Activated CD8-positive, alpha-beta memory T cell treated with anti-CD3 and anti-CD28 coated beads for 1 hour (primary cell): ENCODE measurements at places on chromosomes 6 and 20.

DNA sequence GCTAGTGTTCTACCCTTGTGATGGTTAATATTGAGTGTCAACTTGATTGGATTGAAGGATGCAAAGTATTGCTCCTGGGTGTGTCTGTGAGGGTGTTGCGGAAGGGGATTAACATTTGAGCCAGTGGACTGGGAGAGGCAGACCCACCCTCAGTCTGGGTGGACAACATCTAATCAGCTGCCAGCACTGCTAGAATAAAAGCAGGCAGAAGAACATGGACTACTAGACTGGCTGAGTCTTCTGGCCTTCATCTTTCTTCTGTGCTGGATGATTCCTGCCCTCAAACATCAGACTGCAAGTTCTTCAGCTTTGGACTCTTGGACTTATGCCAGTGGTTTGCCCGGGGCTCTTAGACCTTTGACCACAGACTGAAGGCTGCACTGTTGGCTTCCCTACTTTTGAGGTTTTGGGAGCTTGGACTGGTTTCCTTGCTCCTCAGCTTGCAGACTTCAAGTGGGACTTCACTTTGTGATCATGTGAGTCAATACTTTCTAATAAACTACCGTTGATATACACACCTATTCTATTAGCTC is 50.1 kb downstream of the SDHAF4 start:
- no peak for DNase-seq

- DNase-seq, result no peak
Measured at GRCh38 chr20:13545790-13546189, 92.9 kb downstream of the TASP1 start.

- no peak for DNase-seq
Measured at GRCh38 chr20:59122566-59122919, 41.1 kb upstream of the ZNF831 start.

DNA sequence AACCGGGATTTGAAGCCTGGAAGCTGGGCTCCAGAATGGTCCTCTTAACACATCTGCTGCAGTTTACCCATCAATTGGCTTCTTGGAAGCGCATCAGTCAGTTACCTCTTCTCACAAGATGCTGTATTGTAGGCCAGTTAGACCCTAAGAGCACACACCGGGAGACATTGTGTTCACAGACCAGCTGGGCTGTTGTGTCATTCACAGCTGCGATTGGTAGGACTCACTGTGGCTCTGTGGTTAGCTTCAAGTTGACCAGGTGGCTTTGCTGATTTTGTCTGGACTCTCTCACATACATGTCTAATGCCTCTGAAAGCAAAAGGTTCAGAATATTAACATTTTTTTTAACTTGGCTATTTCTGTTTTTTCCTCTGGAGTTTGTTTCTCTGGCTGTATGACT is 64.8 kb downstream of the SNX9 start:
- no peak for DNase-seq

GRCh38 chr20:24672886-24673677 is 203.7 kb downstream of the SYNDIG1 start:
- DNase-seq, result no peak

DNA sequence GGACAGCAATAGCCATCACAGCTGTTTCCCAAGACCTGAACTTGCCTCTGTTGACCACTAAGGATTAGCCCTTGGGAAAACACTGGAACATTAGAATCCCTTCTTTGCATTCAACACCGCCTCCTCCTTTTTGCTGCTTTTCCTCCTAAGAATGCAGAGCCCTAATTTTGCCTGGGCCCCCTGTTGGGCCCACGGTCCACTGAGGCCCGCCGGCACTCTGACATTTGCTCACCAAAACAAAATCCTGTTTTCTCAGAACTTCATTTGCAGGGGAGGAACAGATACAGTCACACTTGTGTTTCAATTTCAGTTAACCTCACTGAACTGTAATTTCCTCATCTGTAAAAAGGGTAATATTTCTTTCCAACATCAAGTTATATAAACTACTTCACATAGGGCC is 116.0 kb upstream of the JARID2 start:
- DNase-seq, result no peak

- DNase-seq, result no peak
Measured at GRCh38 chr20:17651760-17652388, 30.2 kb downstream of the RRBP1 start.
